ENCODE measurements at places on chromosomes 7 and 10. TPM values are rescaled to one million over a fixed set of nuclear protein-coding genes. Genes with fewer than 3 reads are reported as not detected.

DNA sequence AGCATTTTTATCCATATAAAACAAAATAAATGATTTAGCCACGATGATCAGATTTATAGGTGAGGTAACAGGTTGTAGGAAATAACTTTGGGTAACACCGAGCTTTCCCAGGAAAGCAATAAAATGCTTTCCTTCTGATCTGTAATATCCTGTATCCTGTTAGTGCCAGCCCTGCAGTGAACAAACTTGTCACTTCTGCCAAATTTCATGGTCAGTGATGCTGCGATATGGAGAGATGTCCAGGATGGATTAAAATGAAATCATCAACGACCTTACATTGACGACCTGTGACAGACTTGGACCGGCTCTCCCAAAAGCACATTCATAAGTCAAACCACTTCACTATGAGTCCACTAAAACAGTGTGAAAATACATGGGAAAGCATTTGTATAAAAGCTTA is 608.0 kb upstream of the NRP1 start:
- H3K36me3 ChIP-seq = no peaks in the 10 kb centered on the region
- no peaks in the 10 kb centered on the region for H3K4me1 ChIP-seq
- H3K27me3 ChIP-seq = peaks cover 3% of the 10 kb centered on the region
- no peak for DNase-seq

Gene ORAI2
- 31.5 TPM for total RNA-seq

- peaks cover 2% of the 10 kb centered on the region for H3K27me3 ChIP-seq
- H3K4me3 ChIP-seq = no peak overlapping the region
- H3K27ac ChIP-seq = no peak overlapping the region
- no peak for DNase-seq
Observed at GRCh38 chr7:28704706-28705105, 253.4 kb downstream of the TRIL start.

DNA sequence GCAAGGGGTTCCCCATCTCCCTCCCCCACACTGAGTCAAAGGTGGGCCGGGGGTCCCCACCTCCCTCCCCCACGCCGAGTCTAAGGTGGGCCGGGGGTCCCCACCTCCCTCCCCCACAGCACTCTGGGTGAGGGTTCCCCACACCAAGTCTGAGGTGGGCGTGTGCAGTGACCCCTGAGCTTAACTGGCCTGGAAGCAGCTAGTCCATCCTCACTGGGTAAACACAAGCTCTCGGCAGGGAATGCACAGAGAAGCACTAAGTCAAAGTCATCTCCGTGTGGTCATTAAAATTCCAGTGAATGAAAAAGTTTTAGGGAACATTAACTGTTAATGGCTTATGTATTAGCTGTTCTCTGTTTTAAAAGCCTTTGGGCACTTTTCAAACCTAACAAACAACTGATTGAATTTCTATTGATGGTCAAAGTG is 43.7 kb upstream of the PRKAR1B start:
- H3K27ac ChIP-seq = no peak overlapping the region
- H3K36me3 ChIP-seq = peaks cover 17% of the 10 kb centered on the region
- no peaks in the 10 kb centered on the region for H3K4me1 ChIP-seq
- H3K27me3 ChIP-seq = no peaks in the 10 kb centered on the region
- no peak overlapping the region for H3K4me3 ChIP-seq
- no peak for DNase-seq

Gene FAM25G
- total RNA-seq = not detected

All from activated CD4-positive, alpha-beta memory T cell treated with anti-CD3 and anti-CD28 coated beads for 36 hours (primary cell).